ENCODE measurements at places on chromosomes 1 and 21. TPM values are rescaled to one million over a fixed set of nuclear protein-coding genes. Genes with fewer than 3 reads are reported as not detected.

The SPATA17 gene
- total RNA-seq, result not detected

The NMNAT2 gene
- total RNA-seq, result not detected

The KRTAP19-3 gene
- total RNA-seq, result not detected

The S100A4 gene
- 134 TPM for total RNA-seq

The NTRK1 gene
- total RNA-seq, result 54.3 TPM

The CNKSR1 gene
- 4.0 TPM for total RNA-seq

The CYP4B1 gene
- total RNA-seq, result not detected

DNA sequence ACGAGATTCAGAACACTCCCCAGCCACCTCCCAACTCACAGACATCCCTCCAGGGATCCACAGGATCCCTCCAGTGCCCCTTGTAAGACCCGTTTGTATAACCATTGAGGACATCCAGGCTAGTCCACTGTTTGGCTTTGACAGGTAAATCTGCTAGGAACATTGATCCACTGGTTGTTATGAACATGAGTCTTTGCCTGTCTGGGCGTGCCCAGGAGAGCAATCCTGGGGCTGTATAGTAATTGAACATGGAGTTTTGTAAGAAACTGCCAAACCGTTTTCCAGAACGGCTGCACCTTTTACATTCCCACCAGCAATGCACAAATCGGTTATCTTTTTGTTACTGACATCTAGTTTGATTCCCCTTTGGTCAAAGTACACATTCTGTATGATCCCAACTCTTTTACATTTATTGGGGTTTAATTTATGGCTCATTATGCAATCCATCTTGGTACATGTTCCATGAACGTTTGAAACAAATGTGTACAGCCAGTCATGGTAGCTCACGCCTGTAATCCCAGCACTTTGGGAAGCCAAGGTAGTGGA is 88.7 kb downstream of the WDR4 start:
- H3K4me1 ChIP-seq, result peaks cover 2% of the 10 kb centered on the region
- no peak for DNase-seq

- H3K4me3 ChIP-seq, result no peak overlapping the region
- H3K4me1 ChIP-seq, result peaks cover 17% of the 10 kb centered on the region
- H3K27me3 ChIP-seq, result peaks cover 3% of the 10 kb centered on the region
- no peak overlapping the region for H3K27ac ChIP-seq
- no peaks in the 10 kb centered on the region for H3K36me3 ChIP-seq
- peak; percentile 21 for DNase-seq
These were observed 77.7 kb downstream of the RAVER2 start for GRCh38 chr1:64822621-64823020.

DNA sequence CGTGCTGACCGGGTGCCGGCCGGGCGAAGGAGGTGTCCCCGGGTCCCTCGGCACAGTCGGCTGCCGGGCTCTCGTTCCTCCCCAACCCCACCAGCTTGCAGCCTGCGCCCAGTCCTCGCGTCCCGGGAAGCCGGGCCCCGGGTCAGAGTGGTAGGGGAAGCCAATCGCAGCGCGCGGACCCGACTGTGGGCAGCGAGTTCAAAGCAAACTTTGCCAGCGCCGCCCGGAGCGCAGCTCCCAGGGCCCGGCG is 328 bp downstream of the MYCL start:
- H3K36me3 ChIP-seq, result no peaks in the 10 kb centered on the region
- H3K27me3 ChIP-seq, result peaks cover 69% of the 10 kb centered on the region
- peak overlapping the region; percentile 63 for H3K4me3 ChIP-seq
- H3K27ac ChIP-seq, result no peak overlapping the region
- no peak for DNase-seq

DNA sequence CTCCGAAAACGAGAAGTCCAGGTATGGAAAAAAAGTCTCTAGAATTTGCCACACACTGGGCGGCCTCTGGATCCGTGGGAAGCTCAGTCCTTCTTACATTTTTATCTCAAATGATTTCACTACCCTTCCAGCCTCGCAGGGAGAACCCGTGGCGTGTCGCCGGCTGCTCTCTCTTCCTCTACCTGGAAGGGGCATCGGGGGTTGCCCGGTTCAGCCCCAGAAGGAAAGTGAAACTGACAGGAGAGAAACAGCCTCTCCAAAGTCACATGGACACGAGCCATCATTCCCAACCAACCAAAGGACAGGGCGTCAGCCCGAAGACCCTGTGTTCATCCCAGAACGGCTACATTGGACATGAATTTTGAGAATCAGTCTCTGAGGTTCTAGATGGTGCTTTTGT is 182.5 kb downstream of the ADSS2 start:
- DNase-seq, result no peak
- H3K27me3 ChIP-seq, result peaks cover 5% of the 10 kb centered on the region
- peaks cover 9% of the 10 kb centered on the region for H3K4me1 ChIP-seq
- no peak overlapping the region for H3K4me3 ChIP-seq

DNA sequence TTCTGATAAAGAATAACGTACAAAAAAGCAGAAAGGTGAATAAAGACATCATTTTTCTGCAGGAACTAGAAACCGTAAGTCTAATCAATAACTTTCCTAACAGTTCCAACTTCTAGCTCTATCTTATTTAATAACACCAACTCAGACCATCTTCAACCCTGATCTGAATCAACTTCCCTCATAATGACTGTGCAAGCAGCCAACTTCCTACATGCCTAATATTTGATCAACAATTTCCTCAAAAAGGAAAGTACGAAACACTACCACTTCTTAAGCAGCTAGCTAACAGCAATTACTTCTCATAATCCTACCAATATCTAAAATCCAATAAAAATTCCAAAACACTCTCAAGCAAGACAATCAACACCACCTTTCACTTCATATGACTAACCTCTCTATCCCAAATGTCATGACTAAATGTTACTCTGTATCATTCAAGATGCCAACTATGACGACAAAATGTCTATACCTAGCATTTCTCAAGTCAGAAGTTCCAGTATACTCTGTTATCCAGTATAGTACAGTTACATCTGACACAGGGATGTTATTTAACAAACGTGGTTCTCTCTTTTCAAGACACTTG is 1.7 kb downstream of the COP1 start:
- H3K4me3 ChIP-seq, result peak overlapping the region; percentile 97
- H3K27me3 ChIP-seq, result peaks cover 1% of the 10 kb centered on the region
- no peak for DNase-seq

DNA sequence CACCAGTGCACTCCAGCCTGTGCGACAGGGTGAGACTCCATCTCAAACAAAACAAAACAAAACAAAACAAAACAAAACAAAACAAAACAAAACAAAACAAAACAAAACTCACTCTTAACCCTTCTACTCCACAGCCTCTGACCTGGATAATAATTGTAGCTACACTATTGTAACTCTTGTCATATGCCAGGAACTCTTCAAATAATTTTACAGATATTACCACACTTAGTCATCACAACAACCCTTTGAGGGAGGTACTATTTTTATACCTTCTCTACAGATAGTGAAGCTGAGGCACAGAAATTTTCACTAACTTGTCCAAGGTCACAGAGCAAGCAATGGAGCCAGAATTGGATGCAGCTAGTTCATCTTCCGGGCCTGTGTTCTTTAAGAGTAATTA is 547.8 kb downstream of the ADGRL2 start:
- no peak for DNase-seq
- no peaks in the 10 kb centered on the region for H3K27me3 ChIP-seq
- no peak overlapping the region for H3K4me3 ChIP-seq
- H3K27ac ChIP-seq, result no peak overlapping the region
- H3K36me3 ChIP-seq, result no peaks in the 10 kb centered on the region

DNA sequence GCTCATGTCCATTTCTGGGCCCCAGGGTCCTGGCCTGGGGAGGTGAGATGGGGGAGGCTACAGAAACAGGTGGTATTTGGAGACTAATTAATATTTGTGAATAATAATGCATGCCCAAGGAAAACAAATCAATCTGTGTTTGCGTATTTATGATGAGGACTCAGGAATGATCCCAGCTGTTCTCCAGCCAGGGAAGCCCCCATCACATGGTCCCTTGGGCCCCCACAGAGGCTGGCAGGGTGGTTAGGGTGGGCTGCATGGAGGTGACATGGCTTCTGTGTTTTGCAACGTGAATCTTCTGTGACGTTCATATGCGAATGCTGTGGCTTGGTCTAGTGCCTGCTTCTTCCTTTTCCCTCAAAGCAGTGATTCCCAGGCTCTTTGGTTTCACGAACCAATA is 10.5 kb downstream of the PTPRF start:
- no peak for DNase-seq
- no peak overlapping the region for H3K4me3 ChIP-seq
- H3K27me3 ChIP-seq, result no peaks in the 10 kb centered on the region

GRCh38 chr21:43333298-43334062 is 93.5 kb downstream of the SIK1 start:
- no peak overlapping the region for H3K27ac ChIP-seq
- H3K27me3 ChIP-seq, result no peaks in the 10 kb centered on the region
- peaks cover 7% of the 10 kb centered on the region for H3K4me1 ChIP-seq

DNA sequence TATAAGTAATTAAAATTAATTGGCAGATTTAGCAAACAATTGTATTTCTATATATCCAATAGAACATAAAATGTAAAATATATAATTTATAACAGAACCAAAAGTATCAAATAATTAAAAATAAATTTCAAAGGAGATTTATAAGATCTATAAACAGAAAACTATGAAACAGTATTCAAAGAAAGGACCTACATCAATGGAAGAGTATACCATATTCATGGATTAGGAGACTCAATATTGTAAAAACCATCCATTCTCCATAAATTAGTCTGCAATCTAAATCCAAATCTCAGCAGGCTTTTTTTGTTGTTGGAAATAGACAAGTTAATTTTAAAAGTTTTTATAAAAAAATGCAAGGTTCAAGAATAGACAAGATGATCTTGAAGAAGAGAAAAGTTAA is 149.0 kb upstream of the RUNX3 start:
- no peak for DNase-seq
- H3K27me3 ChIP-seq, result peaks cover 10% of the 10 kb centered on the region
- no peak overlapping the region for H3K27ac ChIP-seq
- H3K4me1 ChIP-seq, result peaks cover 1% of the 10 kb centered on the region
- no peak overlapping the region for H3K4me3 ChIP-seq

DNA sequence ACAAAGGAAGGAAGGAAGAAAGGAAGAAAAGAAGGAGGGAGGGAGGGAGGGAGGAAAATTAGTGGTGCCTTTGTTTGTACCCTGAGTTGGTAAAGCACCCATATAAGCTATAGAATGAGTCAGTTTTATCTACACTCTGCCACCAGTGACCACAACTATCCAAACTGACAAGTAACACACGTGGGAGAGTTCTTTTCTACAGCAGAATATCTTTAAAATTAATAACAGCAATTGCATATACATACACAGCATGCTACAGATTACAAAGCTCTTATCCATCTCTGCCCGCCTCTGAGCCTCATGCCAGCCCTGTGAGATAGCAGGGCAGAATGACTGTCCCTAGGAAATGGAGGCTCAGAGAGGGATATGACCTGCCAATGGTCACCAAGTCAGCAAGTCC is 20.3 kb downstream of the CDCP2 start:
- DNase-seq, result no peak
- no peaks in the 10 kb centered on the region for H3K36me3 ChIP-seq
- H3K27me3 ChIP-seq, result peaks cover 11% of the 10 kb centered on the region
- no peak overlapping the region for H3K4me3 ChIP-seq
- no peaks in the 10 kb centered on the region for H3K4me1 ChIP-seq
- H3K27ac ChIP-seq, result no peak overlapping the region

- H3K4me3 ChIP-seq, result no peak overlapping the region
- peak; percentile 55 for DNase-seq
- peaks cover 43% of the 10 kb centered on the region for H3K4me1 ChIP-seq
- no peak overlapping the region for H3K27ac ChIP-seq
- peaks cover 5% of the 10 kb centered on the region for H3K27me3 ChIP-seq
- peaks cover 5% of the 10 kb centered on the region for H3K36me3 ChIP-seq
These were observed 4.4 kb upstream of the RUNX1 start for GRCh38 chr21:35053356-35054096.

- H3K4me3 ChIP-seq, result no peak overlapping the region
- no peak for DNase-seq
- H3K36me3 ChIP-seq, result no peaks in the 10 kb centered on the region
- peaks cover 4% of the 10 kb centered on the region for H3K4me1 ChIP-seq
- H3K27ac ChIP-seq, result no peak overlapping the region
These were observed 1.4 kb upstream of the SHISA4 start for GRCh38 chr1:201887116-201887866.

DNA sequence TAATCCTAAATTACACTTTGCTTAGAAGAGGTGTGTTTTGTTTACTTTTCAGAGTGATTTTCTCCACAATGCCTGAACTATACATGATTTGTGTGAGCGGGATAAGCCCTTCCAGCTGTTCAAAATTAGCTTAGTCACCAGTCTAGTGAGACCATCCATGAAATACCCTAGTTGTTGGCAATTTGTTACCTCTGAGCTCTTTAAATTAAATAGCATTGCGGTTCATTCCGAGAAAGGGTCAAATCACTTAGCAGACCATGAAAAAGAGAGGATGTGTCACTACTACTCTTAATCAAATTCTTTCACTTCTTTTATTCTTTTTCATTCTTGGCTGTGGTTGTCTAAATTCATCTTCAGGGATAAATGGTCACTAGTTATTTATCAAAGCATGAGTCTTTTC is 11.9 kb upstream of the VAV3 start:
- H3K36me3 ChIP-seq, result no peaks in the 10 kb centered on the region
- DNase-seq, result no peak
- H3K4me1 ChIP-seq, result peaks cover 4% of the 10 kb centered on the region
- peaks cover 18% of the 10 kb centered on the region for H3K27me3 ChIP-seq

GRCh38 chr1:55571767-55572166 is 356.6 kb upstream of the USP24 start:
- DNase-seq, result no peak
- H3K4me1 ChIP-seq, result no peaks in the 10 kb centered on the region
- H3K36me3 ChIP-seq, result no peaks in the 10 kb centered on the region
- H3K4me3 ChIP-seq, result no peak overlapping the region
- H3K27ac ChIP-seq, result no peak overlapping the region

GRCh38 chr1:236341298-236341697 is 52.8 kb upstream of the EDARADD start:
- peaks cover 5% of the 10 kb centered on the region for H3K27me3 ChIP-seq
- no peak overlapping the region for H3K27ac ChIP-seq
- H3K4me3 ChIP-seq, result no peak overlapping the region

GRCh38 chr1:226492426-226493137 is 56.0 kb upstream of the STUM start:
- peaks cover 12% of the 10 kb centered on the region for H3K27me3 ChIP-seq
- H3K27ac ChIP-seq, result no peak overlapping the region
- H3K36me3 ChIP-seq, result no peaks in the 10 kb centered on the region
- no peak overlapping the region for H3K4me3 ChIP-seq
- no peak for DNase-seq
- H3K4me1 ChIP-seq, result peaks cover 4% of the 10 kb centered on the region

GRCh38 chr21:32329776-32330175 is 31.1 kb downstream of the MRAP start:
- no peak overlapping the region for H3K27ac ChIP-seq
- H3K36me3 ChIP-seq, result peaks cover 80% of the 10 kb centered on the region
- DNase-seq, result no peak
- H3K27me3 ChIP-seq, result no peaks in the 10 kb centered on the region
- H3K4me1 ChIP-seq, result peaks cover 2% of the 10 kb centered on the region
- H3K4me3 ChIP-seq, result no peak overlapping the region

- DNase-seq, result no peak
- no peaks in the 10 kb centered on the region for H3K27me3 ChIP-seq
- peak overlapping the region; percentile 73 for H3K27ac ChIP-seq
- peaks cover 19% of the 10 kb centered on the region for H3K4me1 ChIP-seq
- no peaks in the 10 kb centered on the region for H3K36me3 ChIP-seq
These were observed 926 bp upstream of the SCMH1 start for GRCh38 chr1:41243079-41243385.
